ENCODE measurements at places on chromosomes 6 and 20. TPM values are rescaled to one million over a fixed set of nuclear protein-coding genes. Genes with fewer than 3 reads are reported as not detected.

DNA sequence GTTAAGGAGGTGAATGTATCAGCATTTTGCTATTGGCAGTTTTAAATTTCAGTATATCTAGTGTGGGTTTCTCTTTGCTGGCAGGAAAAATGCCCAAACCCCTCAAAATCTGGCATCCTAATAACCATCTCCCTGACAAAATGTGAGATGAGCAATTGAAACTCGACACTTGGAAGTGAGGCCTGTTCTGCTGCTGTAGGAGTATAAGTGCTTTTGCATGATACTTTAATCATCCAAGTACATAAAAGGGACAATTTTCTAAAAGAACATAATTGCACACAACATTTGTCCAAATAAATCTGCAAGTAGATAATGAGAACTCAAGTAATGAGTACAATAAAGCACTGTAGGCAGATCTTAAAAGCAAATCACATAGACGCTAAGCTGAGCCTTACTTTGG, 36.5 kb downstream of the LAMP5 start:
- DNase-seq = no peak

GRCh38 chr20:49794336-49795134, 18.1 kb upstream of the SLC9A8 start:
- no peak for DNase-seq

GRCh38 chr20:7091655-7092054, 324.2 kb downstream of the BMP2 start:
- DNase-seq = no peak

The CST5 gene
- total RNA-seq = not detected

DNA sequence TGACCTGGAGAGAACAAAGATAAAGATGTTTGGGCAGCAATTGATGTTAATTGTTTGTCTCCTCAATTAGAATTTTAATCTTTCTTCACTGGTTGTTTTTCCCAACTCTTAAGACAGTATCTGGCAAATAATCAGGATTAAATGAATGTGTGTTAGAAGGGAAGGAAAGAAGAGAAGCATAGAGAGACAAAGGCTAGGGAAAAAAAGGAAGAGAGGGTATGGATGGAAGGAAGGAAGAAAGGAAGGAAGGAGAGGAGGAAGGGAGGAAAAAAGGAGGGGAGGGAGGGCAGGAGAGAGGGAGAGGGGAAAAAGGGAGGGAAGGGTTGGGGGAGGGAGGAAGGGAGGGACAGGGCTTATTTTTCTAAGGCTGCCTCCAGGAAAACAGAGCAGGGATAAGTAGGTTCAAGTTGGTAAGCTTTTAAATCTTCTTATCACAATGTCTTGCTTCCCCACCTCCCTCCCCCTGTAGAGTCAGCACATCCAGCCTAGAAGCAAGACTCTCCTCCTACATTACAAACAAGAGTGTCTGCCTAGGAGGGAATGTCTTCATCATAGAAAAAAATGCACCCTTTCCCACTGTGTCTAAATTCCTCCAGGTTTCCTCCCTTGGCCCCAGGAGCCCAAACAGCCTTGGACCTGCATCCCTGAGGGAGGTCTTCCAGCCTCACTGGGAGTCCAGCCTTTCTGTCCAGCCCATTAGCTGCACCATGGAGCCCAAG, 447.8 kb upstream of the JARID2 start:
- DNase-seq = no peak
